IMR-90 (cell line): ENCODE measurements at places on chromosomes 7 and 10. TPM values are rescaled to one million over a fixed set of nuclear protein-coding genes. Genes with fewer than 3 reads are reported as not detected.

The ACTR3C gene
- not detected in 2 replicates for total RNA-seq

The GSTO2 gene
- 1.9 and 2.3 TPM in 2 replicates for total RNA-seq

The SDK1 gene
- total RNA-seq: 1.1 and 1.6 TPM in 2 replicates

The TAS2R39 gene
- not detected in 2 replicates for total RNA-seq

The SLC26A5 gene
- total RNA-seq: not detected in 2 replicates

The MMP21 gene
- not detected in 2 replicates for total RNA-seq

The GJD4 gene
- total RNA-seq: not detected in 2 replicates

The FXYD4 gene
- total RNA-seq: not detected in 2 replicates

The HOXA2 gene
- total RNA-seq: 1.6 and 1.7 TPM in 2 replicates

The GNG11 gene
- total RNA-seq: 6.1 and 11.1 TPM in 2 replicates

DNA sequence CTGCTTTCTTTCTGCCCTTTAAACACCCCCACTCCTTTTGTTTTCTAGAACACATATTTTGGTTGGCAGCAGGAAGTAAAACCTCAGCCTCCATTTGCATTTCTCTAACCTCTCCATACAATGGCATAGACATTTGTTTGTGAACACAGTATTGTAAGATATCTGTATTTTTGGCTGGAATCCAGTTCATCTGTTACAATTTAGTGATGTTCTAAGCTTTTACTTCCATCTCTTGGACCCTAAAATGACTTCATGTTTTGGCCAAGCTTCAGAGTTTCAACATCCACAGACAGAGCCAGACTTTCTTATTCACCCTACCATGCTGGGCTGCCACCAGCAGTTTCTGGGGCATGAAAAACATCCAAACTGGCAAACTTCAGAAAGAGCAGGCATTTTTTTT is 21.1 kb upstream of the AUTS2 start:
- no peak for DNase-seq

DNA sequence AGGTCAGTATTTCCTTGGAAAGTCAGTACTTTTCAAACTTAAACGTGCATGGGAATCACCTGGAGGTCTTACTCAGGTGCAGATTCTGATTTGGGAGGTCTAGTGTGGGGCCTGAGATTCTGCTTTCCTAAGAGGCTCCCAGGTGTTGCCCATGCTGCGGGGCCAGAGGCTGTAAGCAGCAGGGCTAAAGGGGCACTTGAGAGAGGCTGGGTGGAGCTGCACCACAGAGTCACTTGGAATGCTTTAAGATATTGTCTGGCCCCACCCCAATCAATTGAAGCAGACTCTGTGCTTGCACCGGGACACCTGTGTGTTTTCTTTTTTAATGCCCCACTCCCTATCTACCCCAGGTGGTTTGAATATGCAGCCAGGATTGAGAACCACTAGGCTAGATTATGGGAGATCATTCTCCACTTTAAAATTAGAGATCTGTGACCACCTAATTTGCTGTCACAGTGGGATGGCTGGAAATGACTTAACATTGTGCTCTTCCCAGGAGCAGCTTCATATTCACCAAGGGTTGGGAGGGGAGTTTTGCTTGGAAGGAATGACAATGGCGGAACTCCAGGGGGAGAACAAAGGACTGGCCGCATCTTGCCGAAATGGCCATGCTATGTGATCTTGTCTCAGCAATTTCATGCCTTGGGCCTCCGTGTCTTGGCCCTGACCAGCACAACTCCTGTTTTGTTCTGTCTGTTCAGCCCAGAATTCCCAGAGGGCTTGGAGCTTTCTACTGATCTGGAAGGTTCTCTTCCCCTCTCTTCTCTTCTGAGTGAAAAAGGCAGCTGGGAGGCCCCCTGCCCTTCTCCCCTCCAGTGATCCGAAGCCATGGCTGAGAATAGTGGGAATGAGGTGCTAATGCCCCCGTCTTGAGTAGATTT is 80.2 kb downstream of the FAM241B start:
- DNase-seq: no peak

- DNase-seq: no peak
Observed at GRCh38 chr10:6802759-6803426, 222.8 kb upstream of the PRKCQ start.

DNA sequence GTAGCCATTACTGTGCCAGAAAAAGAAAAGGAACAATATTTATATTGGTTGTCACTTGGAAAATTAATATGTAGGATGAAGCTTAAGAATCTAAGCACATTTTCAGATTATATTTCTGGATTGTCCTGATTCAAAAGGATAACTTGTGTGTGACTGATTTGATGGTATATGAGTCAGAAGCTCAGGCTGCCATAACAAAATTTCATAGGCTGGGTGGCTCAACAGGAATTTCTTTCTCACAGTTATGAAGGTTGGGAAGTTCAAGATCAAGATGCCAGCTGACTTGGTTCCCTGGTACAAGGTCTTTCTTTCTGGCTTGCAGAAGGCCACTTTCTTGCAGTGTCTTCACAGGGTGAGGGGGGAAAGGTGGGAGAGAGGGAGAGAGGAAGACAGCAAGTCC is 108.5 kb downstream of the ST7 start:
- peak; percentile 80 for DNase-seq

DNA sequence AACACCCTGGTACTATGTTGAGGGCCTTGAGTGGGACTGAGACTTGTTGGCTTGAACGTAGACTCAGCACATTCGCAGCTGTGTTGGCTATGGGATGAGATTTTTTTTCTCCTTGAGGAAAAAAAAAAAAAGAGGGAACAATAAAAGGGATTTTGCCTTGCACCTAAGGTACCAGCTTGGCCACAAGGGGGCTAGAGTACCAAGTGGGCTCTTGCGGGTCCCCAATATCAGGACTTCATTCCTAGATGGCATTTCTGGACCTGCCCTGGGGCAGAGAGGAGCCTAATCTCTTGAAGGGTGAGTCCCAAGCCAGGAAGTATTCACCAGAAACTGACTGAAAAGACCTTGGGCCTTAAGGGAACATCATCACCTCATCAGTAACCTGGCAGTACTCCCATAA is 1083.6 kb upstream of the PHF14 start:
- DNase-seq: no peak

DNA sequence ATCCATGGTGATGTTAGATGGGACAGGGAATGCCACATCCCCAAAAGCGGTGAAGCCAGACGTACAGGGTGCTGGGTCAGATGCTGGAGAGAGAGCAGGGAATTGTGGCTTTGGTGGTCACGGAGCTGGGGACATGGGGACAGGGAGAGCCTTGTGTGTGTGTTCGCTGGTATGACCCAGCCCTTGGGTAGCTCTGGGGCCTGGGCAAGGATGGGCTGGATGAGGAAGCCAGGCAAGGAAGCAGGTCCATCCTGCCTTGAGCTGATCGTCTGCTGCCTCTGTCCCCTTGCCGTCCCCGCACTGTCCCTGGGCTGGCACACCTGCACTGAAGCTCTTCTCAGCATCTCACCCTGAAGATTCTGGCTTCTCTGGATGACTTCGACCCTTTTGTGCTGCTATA is 15.4 kb upstream of the CLDN4 start:
- DNase-seq: no peak

- DNase-seq: no peak
Observed at GRCh38 chr10:77068969-77069368, 568.6 kb downstream of the KCNMA1 start.

GRCh38 chr10:326350-326749 is 191.1 kb downstream of the ZMYND11 start:
- DNase-seq: no peak

GRCh38 chr7:158810846-158811245 is 18.5 kb downstream of the ESYT2 start:
- no peak for DNase-seq

DNA sequence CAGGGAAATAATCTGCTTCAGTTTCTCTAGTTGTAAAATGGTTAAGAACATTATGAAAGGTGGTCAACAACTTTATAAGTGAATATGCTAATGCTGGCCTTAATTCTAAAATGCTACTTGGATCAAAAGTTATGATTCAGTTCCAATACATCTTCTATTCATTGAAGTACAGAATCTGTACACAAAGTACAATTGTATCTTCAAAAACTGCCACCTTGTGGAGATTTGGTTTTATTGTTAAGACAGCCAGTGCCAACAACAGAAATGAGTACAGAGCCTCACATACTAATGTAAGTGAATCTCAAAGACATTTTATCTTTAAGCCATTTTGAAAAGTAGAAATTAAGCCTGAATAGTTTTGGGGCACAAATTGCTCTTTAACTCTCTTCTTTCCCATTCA is 194.0 kb downstream of the CFTR start:
- DNase-seq: peak; percentile 67

DNA sequence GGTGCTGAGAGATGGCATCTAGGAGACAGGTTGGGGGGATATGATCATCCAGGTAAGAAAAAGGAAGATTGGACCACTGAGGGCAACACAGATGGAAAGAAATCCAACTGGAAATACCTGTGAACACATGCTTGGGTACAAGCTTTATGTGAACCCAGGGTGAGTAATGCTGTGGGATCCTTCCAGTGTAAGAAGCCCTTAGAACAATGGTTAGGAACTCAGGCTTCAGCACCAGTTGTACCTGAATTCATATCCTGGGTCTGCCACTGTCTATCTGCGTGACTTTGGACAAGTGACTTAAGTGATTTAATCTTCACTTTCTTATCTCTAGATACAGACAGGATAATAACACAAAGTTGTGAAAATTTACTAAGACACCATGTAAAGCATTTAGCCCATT is 131.0 kb downstream of the ST7 start:
- DNase-seq: no peak

- no peak for DNase-seq
Observed at GRCh38 chr7:75819711-75820110, 6.1 kb upstream of the CCL24 start.

DNA sequence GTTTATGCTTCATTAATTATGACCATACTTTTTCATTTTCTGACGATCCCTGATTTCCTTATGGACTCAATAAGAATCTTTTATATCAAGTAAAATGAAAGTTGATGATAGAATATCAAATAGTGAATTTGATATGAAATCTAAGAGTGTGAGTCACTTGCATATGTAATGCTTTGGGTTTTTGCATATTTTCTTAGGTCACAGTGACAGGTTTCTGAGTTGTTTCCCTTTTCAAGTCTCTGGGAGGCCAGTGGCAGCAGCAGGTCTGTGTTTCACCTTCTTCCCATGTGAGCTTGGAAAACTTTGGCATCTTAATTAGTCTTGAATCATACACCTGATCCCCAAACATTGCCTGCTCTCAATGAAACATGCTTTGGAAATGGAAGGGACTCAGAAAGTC is 34.7 kb upstream of the GJD4 start:
- DNase-seq: peak; percentile 74

- no peak for DNase-seq
Observed at GRCh38 chr7:90777465-90777864, 181.3 kb downstream of the CDK14 start.

DNA sequence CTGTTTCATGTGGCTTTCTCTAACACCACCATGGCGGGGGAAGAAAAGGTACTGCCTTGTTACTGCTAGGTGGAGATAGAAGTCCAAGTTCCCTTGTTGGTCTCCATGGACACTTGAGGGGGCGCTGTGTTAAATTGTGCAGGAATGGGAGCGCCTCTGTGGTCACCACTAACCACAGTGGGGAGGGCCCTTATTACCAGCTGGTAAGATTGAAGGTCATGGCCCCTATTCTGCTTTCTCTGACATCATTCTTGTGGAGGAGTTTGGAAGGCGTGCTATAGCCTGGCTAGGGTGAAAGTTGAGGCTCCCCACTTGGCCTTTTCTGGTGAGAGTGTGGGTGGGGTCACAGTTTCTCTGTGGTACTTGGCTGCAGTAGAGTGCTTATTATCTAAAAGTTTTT is 14.9 kb upstream of the MXI1 start:
- no peak for DNase-seq

DNA sequence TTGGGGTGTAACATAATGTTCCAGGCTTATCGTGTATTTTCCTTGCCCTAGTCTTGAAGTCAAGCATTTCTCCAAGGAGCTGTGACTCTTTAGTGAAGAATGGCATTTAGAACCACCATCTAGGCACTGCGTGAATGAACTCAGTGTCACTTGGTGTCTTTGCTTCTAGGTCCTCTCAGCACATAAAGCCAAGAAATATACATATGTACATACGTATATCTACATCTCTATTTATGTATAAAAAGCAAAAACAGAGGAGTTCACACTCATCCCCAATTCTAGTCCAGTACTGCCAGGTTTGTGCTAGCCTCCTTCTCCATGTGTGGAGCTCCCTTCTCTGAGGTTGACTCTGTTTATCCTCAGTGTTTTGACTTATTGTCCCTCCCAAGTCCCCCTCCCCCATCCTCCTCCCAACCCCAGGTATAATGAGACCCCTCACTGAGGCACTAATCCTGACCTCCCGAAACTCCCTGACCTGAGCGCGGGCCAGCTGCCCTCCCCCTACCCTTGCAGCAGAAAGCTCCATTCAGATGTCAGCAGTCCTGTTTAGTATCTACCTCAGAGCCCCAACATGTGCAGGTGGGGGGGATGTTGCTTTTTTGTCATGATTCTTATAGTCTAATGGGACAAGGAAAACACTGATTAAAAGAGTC is 61.5 kb downstream of the GDI2 start:
- no peak for DNase-seq

DNA sequence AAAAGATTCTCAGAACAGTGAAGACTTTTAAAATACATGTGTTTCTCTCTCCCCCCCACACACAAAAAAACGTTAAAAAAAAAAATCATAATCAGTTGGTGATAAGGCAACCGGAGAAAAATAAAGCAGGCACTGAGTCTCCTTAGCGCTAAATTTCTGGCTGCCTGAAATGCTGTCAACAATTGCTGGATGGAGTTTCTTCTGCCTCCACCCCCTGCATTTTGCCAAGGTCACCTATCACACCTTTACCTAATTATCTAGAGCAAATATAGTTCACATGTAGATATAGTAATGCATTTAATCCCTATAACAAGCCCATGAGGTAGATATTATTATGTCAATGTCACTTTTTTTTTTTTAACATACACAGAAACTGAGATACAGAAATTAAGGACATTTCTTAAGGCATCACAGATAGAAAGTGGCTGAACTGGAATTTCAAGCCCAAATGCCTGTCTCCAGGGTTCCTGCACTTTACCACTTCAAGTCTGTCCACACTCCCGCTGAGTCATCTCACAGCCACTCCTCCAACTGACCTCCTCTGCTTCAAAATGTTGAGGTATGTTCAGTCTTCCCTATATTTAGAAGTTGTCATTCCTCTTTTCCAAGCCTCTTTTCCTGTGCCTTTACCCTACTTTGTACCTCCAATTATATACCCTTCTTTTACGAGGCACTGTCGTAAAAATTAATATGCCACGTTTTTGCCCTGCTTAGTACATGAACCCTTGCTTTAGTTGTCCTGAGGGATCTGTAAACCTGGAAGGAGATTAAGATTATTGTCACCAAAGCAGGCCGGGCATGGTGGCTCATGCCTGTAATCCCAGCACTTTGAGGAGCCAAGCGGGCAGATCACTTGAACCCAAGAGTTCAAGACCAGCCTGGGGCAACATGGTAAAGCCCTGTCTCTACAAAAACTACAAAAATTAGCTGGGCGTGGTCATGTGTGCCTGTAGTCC is 72.8 kb upstream of the MPP7 start:
- peak; percentile 74 for DNase-seq
